Psoas muscle (tissue), 8 donors: ENCODE measurements at places on chromosomes 3 and 15. TPM values are rescaled to one million over a fixed set of nuclear protein-coding genes. Genes with fewer than 3 reads are reported as not detected.

TMEM207 gene
- not detected for polyA plus RNA-seq

SETD5 gene
- polyA plus RNA-seq = 34.8 TPM

- DNase-seq = no peak
Measured at GRCh38 chr3:188090620-188091309, 63.2 kb upstream of the LPP start.

DNA sequence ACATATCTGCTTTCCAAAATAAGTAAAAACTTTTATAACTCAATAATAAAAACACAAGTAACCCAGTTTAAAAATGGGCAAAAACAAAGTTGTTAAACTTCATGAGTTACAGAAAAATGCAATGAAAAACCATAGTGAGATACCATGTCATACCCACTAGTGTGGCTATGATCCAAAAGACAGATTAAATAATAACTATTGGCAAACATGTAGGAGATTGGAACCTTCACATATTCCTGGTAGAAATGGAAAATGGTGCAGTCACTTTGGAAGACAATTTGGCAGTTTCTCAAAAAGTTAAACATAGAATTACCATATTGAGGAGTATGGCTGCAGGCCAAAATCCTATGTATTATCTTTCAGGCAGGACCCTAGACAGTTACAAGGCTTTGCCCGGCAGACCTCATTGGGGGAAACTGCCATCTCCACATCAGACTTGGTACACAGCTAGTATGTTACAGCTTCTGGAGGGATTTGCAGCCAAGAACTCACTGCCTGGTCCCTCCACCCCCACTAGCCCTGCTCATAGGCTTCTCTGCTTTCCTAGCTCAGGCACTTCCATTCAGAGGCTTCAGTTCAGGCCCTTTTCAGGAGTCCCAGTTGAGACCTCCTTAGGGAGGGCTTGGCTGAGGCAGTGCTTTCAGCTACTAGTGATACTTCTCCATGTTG lies 147.8 kb downstream of the NEK10 start:
- DNase-seq = no peak
